Stimulated activated CD8-positive, alpha-beta memory T cell treated with anti-CD3 and anti-CD28 coated beads, Interleukin-15, amount 100 ng/mL, for 4 hours (primary cell): ENCODE measurements at places on chromosomes 11 and 22.

DNA sequence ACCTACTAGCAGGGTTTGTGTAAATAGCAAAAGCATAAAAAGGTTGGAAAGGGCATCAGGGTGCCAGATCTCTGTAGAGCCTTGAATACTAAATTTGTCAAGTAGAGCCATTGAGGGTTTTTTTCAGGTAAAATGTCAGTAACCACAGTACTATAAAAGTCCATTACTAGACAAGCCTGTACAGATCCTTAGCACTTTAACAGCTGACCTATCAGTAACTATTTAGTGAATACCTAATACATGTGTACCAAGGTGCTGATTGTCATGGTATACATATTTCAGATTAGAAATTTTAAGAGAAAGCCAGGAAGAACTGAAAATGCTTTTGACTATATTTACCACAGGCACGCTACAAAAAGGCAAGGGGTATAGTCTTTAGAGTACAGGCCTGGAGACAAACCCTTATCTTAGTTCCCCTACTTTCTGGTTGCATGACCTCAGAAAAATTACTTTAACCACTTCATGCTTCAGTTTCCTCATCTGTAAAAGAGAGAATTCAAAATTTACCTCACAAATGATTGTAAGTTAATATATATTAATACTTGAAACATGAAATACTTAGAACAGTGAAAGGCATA lies 57.9 kb downstream of the RAB38 start:
- DNase-seq: no peak

DNA sequence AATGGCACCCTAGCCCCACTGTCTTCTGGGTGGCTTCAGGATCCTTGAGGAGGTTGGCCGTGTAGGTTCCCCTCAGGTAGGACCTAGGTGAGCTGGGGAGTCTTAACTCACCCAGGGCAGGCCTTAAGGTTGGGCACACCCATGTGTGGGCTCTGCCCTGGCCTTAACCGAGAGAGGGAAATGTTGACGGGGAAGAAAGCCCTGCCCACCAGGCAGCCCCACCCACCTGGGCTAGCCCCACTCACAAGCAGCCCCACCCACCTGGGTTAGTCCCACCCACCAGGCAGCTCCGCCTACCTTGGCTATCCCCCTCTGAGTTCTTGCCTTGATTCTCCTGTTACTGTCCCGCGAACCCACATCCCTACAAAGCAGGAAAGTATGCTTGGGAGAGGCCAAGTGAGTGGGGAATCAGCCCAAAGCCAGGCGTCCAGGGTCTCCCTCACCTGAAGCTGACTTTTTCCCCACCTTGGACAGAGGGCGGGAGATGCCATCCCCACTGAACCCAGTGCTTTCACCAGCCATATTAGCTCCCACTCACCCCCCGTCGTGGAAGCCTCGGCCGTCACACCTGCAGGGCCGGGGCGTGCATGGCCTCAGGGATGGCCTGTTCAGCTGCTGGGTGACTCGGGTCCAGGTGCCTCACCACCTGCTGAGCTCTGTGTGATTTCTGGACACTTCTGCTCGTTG lies at the start of gene MYEOV:
Gene MYEOV, plus strand, starts transcription at position 337 of the 687 bp plus-strand sequence. CDS start 1,200 bp downstream, outside the sequence.
- no peak for DNase-seq

DNA sequence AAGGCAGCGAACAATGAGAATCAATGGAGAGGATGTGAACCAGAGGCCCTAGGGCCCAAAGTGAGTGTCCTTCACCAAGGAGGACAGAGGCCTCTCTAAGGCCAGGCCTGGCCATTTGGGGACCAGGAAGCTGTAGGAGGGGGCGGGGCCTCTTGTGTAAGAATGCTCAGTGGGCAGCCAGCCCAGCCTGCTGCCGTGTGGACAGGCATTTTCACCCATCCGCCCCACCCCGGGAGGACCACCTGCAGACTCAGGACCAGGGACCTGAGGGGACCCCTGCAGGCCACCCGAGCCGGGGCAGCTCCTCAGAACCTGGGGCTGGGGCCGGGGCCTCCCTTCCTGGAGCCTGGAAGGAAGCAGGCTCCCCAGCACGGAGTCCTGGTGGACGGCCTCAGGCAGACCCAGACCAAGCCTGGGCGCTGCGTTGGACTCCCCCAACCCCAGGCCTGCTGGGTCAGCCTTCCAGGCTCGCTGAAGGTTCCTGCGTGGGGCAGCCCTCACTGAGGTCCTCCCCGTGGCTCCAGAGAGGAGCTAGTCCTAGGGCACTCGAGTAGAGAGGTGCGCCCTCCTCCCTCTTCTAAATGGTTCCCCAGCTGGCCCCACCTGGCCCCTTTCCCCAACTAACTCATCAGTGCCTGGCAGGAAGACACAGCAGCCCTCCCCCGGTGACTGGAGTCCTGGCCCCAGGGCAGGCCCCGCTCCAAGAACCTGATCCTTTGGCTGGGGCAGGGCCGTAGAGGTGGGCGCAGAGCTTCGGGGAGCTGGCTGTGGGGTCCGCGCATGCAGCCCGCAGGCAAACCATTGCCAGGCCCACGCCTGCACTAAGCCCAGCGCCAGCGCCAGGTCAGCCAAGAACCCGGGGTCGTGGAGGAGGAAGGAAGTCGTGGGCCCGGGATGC lies 1.5 kb upstream of the TRABD start:
- no peak for DNase-seq

GRCh38 chr22:35575116-35575748 lies 34.6 kb downstream of the RASD2 start:
- no peak for DNase-seq

GRCh38 chr22:18057568-18058209 lies 20.1 kb upstream of the PEX26 start:
- no peak for DNase-seq

DNA sequence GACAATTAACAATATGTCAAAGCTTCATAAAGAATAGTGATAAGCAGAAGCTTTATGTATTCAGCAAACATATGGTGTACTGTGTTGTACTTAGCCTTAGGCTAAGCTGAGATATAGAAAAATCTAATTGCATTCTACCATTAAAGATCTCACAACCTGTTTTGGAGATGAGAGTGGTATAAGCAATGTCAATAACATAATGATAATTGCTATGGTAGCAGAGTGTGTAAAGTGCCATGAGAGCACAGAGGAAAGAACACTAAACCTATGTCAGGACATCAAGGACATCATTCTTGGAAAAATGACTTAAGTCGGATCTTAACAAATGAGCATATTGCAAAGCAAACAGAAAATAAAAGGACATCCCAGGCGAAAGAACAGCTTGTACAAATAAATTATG lies 28.6 kb upstream of the ANGPTL5 start:
- no peak for DNase-seq
